A172 (cell line): ENCODE measurements at places on chromosomes 12 and 14.

DNA sequence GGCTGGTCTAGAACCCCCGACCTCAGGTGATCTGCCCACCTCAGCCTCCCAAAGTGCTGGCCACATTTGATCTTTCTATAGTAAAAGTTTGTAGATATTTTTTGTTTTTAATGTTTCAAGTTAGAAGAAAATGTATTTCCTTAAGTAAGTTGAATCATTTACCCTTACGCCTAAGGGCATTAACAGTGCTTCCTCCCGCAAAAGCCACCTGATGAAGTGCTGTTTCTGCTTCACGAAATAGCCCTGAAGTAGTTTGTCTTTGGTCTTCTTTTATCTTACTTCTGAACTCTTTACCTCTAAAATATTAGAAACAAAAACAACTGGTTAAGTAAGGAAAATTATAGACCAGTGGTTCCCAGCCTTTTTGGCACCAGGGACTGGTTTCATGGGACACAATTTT, 22.7 kb downstream of the PAWR start:
- DNase-seq: no peak

- no peak for DNase-seq
These were observed 101.9 kb downstream of the PAPLN start for GRCh38 chr14:73339206-73339605.

GRCh38 chr12:88144546-88145468, 2.7 kb downstream of the TMTC3 start:
- DNase-seq: no peak

DNA sequence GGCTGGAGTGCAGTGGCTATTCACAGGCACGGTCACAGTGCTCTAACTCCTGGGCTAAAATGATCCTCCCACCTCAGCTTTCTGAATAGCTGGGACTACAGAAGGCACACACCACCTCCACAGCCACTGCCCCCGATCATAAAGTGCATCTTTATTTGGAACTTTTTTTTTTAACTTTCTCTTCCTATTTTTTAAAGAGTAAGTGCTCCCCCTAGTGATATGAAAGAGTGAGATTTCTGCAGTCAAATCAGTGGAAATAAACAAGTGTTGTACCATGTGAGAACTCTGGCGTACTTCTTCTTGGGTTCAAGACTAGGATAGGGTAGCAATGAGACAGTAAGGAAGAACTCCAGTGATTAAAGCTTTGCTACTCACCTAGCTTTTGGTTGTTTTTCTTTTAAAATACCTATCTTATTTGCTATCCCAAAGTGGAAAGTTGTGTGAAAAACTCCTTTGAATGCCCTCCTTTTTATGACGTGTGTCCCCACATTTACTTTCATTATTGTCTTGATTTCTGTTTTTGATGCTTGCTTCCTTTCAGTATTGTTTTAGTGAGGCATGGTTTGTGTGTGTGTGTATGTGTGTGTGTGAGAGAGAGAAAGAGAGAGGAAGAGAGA, 6.6 kb downstream of the PPP4R4 start:
- peak; percentile 25 for DNase-seq

DNA sequence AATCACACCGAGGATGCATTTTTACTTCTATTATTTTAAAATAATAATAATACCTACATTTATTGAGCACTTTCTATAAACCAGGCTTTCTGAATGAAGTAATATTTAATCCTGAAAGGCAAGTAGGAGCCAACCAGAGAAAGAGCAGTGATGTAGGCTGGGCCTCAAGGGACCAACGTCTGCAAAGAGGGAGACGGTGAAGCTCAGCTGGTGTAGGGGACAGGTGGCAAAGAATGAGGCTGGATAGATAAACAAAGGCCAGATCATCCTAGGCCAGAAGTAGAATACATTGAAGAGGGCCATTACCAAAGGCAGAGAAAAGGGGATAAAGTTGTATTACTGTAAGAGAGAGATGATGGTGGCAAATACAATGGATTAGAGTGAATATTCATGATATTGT, 810 bp upstream of the TMBIM4 start:
- DNase-seq: no peak

DNA sequence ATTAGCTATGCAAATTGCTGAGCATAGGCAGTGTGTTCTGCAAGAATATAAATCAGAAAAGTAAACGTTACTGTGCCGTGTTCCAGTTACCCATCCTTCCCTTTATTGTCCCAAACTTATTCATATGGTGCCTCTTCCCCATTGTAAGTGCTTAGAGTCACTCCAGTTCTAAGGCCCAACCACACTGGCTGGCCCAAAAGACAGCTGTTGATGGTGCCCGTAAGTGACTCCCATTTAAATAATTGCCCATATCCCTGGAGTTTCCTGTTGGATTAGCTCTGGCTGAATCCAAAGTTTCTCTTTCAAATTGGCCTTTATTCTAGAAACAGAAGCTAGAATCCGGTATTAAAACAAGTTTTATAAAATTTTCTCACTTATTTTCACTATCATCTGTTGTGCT, 400.1 kb upstream of the DDHD1 start:
- no peak for DNase-seq

DNA sequence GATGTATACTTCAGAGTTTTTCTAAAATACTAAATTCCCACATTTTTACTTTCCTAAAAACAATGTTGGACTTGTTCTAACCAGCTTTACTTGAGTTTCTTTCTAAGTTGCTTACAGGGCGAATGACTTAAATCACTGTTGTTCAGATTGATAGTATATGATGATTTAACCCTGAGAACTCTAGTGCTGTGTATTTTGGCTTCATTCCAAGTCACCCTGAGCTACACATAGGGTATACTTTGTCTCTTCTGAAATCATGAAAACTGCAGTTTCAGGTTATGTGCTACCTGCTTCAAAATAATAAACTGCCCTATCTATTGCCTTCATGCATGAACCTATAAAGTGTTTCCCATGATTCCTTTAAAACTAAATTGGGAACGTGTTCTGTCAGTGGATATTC, 162.5 kb upstream of the PDE3A start:
- no peak for DNase-seq

DNA sequence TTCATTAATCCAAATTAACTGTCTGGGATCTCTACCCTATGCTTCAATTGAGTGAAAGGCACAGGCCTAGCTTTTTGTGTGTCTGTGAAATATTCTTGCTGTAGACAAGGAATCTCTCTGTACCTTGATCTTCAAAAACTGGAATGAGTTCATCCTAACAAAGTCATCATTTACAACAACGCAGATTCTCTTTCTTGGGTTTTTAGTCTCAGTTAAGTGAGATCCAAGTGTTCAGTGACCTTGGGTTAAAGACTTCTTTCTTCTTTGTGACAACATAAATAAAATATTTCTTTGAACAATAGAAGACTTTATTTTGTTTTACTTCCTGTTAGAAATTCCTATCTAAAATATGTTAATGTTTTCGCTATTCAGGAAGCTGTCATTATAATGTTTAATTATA, 192.2 kb upstream of the LMNTD1 start:
- DNase-seq: no peak

- no peak for DNase-seq
These were observed 239.7 kb downstream of the TMEM121 start for GRCh38 chr14:105765893-105766614.

DNA sequence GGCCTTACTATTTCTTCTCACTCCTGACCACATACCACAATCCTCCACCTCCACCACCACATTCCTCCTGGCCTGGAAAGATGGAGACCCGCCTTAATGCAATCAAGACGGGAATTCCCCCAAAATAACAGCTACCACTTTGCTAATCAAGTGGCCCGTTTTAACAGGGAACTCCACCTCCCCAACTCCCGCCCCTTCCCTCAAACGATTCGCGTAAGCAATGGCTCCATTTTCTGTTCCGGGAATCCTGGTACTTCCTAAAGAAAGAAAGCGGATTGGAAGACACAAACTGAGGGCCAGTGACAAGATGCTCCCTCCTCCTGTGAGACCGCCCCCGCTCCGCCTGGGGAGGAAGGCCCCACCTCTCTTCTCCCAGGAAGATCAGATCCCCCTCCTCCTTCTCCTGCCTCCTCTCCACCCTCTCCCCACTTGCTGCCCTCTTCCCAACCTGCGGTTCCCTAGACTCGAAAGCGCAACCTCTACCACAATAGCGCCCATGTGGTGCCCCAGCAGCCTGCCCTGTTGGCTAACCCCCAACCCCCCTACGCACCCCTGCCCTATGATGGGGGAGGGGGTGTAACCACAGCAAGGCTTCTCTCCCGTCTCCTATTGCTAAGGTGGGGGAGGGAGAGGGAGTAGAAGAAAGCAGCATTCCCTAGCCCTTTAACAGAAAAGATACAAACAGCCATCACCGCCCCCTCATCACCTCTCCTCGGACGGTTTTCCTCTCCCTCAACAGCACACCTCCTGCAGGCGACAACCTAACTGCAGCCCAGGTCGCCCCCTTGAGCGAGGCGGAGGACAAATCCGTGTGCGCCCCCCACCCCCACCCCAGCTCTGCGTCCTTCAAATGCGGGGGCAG, 777 bp downstream of the ARF3 start:
- peak; percentile 96 for DNase-seq

DNA sequence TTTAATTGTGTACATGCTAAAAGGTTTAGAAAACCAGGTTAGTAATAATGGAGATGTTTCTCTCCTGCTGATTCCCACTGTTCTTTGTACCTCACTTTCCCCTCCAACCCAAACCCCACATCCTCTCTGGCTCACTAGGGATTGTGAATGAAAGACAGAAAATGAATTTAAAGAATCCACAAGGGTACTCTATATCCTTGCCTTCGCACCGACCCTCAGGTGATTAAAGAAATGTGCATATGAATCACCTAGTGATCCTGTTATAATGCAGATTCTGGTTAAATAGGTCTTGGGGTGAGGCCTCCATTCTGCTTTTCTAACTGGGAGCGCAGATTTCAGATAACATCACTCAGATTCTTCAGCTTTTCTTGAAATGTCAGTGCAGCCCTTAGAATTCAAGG, 84.3 kb upstream of the OTX2 start:
- no peak for DNase-seq

DNA sequence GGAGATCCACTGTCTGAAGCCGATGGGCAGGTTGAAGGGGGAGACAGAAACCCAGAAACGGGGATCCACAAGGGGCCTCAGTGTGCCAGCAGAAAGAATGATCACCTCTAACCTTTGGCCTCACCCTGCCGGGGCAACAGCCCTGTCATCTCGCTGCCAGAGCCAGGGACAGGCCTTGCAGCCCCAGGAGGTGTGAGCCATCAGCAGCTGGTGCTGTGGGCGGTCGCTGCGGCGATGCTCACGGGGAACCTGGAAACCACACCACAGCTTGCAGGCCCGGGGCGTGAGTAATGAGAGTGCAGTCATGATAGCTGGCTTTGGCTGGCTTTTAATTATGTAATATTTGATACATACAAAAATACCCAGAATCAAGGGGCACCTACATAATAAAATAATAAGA, 4.7 kb upstream of the TTC7B start:
- DNase-seq: peak; percentile 81

- no peak for DNase-seq
These were observed 44.6 kb upstream of the KRAS start for GRCh38 chr12:25295361-25295760.

DNA sequence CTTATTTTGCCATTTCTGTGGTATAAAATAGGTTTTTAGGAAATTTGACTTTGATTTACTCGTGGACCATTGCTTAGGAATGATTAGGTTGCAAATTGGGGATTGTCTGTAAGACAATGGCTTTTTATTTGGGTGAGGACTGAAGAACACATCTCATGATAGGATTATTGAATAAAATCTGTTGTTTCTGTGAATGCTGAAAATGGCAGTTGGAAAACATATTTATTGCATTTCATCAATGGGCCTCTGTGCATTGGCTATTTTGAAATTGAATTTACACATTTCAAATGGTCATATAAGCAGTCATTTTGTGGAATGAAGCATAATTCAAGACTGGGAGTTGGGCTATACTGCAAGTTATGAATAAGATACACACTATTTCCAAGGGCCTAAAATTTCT, 46.0 kb downstream of the FGD4 start:
- DNase-seq: no peak

DNA sequence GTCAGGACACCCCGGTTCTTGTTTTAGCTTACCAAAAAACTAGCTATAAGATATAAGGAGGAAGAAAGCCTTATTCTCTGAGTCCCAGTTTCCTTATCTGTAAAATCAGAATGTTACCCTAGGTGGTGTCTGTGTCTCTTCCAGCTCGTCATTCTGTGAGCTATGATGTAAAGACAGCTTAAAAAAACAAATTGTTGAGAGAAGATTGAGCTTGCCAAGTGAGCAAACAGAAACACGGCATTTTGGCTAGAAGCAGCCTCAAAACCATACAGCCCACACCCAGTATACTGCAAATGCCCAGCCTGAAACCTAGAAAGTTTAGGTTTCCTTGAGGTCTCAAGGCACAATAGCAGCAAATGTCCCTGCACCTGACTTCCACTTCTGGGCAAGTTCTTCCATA, 151.4 kb downstream of the SSPN start:
- DNase-seq: no peak

- DNase-seq: no peak
These were observed 60.0 kb downstream of the LLPH start for GRCh38 chr12:66070378-66071120.

DNA sequence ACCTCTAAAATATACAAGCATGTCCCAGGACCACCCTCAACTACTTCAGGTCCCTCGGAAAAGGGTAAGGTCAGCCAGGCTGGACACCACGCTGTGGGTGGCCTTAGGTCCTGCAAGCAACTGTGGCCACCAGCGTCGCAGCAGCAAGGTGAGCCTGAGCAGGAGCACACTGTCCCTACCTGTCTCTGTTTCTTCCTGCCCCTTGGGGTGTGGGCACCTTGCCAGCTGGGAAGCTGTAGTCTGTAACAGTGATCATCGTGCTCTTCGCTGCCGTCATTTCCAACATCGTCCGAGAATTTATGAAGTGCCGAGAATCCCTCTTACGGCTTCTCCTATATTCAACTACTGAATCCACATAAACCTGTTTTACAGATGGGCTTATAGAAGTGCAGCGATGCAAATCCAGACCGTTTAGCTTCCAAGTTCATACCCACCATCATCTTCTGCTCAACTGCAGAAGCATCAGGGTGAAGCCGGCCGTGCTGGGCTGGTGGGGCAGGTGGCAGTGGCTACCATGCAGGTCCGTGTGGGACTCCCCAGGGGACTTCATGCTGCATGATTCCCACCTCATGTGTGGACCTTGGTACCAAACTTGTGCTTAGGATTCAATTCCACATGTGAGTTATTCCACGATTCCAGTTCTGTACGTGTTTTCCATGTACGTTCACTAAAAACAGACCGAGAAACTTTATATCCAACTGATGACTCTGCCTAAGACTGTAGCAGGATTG, 361.3 kb upstream of the SFSWAP start:
- no peak for DNase-seq

- DNase-seq: no peak
These were observed 39.5 kb downstream of the PROX2 start for GRCh38 chr14:74836251-74836960.

DNA sequence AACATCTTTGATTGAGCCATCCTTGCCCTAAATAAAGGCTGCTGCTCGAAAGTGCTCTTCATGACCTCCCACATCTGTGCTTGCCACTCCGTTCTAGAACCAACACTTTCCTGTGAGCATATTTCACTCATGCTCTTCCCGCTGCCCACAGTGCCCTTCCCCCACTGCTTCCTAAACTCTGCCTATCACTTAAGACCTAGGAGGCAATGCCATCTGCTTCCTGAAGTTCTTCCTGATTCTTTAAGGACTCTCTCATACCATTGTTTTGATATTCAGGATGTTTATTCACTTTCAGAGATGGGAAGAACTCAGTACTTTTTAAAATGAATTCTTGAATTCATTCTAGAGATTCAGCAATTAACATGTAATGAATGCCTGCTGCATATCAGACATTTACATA, 49.9 kb downstream of the ZFYVE21 start:
- DNase-seq: no peak

- DNase-seq: no peak
These were observed 387.5 kb downstream of the BCAT1 start for GRCh38 chr12:24561411-24561871.
